ENCODE measurements at places on chromosomes 1 and 21. TPM values are rescaled to one million over a fixed set of nuclear protein-coding genes. Genes with fewer than 3 reads are reported as not detected.

BACE2 gene
- total RNA-seq: 53.2 TPM

DNA sequence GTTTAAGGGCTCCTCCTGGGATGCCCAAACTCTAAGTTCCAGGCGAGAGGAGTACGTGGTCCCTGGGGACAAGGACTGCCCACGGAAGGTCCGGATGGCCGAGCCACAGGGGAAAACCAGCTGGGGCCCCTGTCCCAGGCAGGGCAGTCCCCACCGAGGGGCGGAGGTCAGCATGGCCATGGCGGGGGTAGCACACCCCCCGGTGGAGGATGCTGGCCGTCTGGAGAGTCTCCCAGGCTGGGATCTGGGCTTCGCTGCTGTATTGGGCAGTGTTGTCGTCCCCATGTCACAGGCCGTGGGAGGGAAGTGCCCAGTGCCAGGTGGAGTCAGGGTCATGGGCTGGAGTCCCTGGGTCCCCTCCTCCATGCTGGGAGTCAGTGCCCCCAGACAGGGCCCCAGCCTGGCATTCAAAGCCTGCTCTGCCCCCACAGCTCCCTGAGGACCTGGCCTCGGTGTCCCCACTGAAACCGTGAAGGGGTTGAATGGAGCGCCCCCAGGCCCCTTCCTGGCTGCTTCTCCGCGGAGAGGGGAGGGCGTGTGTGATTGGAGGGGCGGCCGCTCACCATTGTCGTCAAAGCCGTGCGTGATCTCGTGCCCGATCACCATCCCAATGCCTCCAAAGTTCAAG lies 6.8 kb downstream of the PRXL2B start:
- DNase-seq: no peak

- no peak for DNase-seq
Measured at GRCh38 chr1:220818421-220819173, 31.9 kb downstream of the MTARC1 start.

- no peak for DNase-seq
Measured at GRCh38 chr1:111127923-111128643, 11.8 kb downstream of the DRAM2 start.

DNA sequence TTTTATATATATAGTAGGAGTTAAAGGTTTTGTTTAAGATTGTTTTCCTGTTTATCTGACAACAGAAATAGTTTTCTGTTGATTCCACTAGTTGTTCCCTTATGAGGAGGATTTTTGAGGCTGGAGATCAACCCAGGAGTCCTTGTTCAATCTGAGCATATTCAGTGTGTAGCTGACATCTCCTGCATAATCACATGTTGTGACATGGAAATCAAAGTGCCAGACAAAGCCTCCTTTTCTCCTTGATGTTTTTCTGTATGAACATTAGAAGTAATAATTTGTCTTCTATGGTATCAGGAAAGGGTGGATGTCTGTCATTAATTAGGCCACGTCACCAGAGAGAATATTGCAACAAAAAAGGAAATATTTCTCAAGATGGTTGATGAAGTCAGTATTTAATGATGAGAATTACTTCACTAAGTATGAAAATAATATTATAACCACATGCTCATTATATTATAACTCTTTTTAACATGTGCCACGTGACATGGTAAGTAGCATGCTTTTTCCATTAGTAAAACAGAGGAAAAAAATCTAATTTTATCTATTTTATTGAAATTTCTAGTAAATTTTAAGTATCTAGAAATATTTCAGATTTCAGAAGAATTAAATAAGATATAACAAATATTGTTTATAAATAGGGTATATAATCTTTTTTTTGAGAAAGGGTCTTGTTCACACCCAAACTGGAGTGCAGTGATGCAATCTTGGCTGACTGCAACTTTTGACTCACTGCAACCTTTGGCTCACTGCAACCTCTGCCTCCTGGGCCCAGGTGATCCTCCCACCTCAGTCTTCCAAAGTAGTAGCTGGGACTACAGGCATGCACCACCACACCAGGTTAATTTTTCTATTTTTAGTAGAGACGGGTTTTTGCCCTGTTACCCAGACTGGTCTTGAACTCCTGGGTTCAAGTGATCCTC lies 223.5 kb downstream of the HMCN1 start:
- DNase-seq: peak; percentile 71

Measured in skin of body (tissue), 3 donors.